ENCODE measurements at places on chromosomes 2 and 18.

DNA sequence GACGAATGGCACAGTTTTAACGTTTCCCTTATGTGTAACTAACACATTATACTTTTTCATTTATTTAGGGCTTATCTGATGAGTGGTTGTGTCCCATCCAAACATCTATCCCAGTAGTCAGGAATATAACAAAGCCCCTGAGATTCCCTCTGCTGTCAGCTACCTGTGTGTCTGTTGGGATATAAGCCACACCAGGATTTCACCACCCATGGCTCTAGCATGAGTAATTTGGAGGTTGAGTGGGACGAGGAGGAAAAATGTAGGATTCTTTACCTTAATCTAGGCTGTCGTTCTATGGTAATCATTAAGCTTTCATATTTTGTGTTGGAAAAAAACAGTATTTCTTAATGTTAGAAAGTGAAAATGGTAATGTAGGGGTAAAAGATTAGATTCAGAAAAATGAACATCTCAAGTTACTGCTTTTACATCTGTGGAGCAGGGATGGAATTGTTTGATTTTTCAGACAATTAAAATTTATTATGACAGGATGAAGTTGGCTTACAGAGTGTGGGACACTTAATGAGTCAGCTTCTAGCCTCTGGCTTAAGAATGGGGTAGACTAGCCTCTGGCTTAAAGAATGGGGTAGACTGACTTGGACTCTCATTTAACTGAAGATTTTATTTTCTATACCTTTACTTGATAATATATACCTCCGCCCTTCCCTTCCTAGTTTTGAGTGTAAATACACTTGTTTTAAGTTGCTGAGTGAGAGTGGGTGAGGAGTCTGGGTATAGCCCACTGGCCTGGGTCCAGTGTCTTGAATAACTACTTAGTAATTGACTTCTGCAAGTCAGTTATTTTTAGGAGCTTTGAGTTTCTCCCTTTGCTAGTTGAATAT, 88.5 kb upstream of the RANBP2 start:
- no peak for DNase-seq

DNA sequence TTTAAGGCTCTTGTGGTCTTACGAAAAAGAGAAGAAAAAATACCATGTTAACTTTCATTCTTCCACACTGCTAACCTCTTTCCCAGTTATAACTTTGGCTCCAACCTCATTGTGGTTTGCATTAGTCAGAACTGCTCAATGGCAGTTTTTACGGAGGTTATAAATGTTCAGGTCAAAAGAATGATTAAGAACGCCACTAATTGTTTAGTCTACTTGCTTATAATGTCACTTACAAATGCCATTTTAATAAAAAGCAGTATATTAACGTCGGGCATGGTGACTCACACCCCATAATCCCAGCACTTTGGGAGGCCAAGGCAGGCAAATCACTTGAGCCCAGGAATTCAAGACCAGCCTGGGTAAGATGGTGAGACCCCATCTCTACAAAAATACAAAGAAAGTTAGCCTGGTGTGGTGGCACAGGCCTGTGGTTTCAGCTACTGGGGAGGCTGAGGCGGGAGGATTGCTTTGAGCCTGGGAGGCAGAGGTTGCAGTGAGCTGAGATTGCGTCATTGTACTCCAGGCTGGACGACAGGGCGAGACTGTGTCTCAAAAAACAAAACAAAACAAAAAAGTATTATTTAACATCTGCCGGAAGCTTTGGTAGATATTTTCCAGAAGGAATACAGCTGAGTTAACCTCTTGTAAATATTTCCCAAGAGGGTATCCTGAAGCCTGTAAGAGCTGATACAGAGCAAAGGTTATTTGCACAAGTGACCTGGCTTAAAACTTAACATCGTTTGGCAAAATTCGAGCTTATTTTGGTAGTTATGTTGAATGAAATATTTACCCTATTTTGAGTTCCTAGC, 5.1 kb downstream of the AGPS start:
- DNase-seq: peak; percentile 42

DNA sequence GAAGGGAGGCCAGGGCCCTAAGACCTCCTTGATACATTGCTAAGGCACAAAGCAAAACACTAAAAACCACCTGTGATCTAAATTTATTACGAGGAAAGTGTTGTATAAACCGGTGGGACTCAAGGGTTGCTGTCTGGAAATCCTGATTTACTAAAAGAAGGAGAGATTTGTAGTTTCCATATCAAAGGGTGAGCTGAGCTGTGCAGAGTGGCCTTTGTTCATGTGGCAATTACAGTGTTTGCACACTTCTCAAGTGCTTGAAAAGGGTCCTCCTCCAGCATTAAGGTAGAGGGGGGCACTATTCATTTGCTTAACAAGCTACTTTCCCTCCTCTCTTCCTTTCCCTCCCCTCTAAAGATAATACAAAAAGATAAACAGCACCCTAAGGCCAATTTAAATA, 30.5 kb upstream of the ITGA4 start:
- no peak for DNase-seq

DNA sequence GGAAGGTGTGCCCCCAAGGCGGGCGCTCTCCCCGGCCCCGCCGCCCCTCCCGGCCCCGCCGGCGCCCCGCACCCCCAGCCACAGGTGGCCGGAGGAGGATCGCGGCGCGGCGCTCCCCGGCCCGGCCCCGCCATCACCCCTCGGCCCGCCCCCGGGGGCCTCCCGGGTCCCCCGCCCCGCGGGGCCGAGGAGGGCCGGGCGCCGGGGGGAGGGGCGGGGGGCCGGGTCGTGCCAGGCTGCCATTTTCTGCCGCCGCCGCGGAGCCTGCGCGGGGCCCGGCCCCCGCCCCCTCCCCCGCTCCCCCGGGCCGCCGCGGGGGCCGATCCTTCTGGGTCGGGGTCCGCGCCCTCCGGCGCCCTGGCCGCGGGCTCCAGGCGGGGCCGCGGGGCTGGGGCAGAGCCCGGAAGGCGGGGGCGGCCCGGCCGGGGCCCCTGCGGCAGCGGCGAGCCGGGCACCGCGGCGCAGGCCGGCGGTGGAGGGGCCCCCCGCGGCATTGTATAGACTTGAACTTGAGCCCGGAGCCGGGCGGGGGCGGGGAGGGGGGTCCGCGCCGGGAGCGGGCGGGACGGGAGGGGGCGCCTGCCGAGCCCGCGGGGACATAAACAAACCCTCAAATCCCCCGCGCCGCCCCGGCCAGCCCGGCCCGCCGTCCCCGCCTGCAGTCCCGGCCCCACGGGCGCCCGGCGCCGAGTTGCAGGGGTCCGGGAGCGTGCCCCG, 556 bp downstream of the DNMT3A start:
- no peak for DNase-seq

- no peak for DNase-seq
Measured at GRCh38 chr2:54438271-54438670, 17.9 kb upstream of the SPTBN1 start.
